ENCODE measurements at places on chromosomes 16 and 17. TPM values are rescaled to one million over a fixed set of nuclear protein-coding genes. Genes with fewer than 3 reads are reported as not detected.

DNA sequence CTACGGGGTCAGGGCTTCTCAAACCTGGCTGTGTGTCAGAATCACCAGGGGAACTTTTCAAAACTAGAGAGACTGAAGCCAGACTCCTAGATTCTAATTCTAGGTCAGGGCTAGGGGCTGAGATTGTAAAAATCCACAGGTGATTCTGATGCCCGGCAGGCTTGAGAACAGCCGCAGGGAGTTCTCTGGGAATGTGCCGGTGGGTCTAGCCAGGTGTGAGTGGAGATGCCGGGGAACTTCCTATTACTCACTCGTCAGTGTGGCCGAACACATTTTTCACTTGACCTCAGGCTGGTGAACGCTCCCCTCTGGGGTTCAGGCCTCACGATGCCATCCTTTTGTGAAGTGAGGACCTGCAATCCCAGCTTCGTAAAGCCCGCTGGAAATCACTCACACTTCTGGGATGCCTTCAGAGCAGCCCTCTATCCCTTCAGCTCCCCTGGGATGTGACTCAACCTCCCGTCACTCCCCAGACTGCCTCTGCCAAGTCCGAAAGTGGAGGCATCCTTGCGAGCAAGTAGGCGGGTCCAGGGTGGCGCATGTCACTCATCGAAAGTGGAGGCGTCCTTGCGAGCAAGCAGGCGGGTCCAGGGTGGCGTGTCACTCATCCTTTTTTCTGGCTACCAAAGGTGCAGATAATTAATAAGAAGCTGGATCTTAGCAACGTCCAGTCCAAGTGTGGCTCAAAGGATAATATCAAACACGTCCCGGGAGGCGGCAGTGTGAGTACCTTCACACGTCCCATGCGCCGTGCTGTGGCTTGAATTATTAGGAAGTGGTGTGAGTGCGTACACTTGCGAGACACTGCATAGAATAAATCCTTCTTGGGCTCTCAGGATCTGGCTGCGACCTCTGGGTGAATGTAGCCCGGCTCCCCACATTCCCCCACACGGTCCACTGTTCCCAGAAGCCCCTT lies 10.9 kb downstream of the STH start:
- no peak for DNase-seq

- DNase-seq, result no peak
Measured at GRCh38 chr17:6374761-6375312, 60.1 kb downstream of the AIPL1 start.

DNA sequence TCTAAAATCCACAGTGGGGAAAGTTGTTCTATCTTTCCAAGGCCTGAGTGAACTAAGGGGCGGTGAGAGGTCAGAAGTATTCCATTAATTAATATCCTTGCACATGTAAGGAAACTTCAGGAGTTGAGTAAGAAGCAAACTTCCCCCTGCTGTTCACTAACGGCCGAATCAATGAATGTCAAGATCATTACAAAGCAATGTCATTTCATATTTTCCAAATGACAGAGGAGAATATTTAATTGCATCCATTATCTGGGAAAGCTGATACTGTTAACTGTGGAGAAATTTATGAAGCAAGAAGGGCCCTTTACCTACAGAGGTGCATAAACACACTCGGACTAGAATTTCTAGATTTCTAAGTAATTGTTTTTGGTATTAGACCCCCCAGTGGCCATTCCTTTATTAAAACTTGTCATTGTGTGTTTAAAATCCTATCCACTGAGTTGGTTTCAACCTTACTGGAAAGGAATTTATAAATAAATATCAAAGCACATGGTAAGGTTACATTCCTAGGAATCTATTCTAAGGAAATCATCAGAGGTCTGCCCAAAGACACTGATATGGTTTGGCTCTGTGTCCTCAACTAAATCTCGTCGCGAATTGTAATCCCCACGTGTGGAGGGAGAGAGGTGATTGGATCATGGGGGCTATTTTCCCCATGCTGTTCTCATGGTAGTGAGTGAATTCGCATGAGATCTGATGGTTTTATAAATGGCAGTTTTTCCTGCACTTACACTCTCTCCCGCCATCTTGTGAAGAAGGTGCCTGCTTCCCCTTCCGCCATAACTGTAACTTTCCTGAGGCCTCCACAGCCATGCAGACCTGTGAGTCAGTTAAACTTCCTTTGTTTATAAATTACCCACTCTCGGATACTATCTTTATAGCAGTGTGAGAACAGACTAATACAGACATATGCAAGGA lies 20.4 kb upstream of the SMURF2 start:
- no peak for DNase-seq

GRCh38 chr16:10362077-10362863 lies 23.6 kb upstream of the ATF7IP2 start:
- DNase-seq, result no peak

DNA sequence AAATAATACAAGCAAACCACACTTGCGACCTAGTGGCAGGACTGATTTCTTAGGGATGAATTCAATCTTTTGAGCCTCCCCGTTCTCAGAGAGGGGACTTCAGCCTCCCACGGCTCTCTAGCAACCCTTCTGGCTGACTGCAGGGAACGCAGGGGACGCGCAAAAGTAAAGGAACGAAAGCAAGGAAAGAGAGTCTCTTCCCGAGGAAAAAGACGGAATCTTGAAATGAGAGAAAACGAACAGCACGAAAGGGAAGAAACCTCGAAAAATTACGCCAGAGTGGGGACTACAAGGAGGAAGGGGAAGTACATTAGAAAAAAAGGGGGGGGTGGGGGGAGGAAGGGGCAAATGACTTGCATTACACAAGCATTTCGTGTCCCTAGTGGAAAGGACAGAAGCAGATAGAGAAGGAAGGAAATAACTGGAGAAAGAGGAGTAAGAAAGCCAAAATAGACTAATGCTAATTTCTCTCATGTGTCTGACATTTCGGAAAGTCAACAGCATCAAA lies 1.2 kb downstream of the GRB2 start:
- no peak for DNase-seq

GRCh38 chr17:73987845-73988509 lies 215.5 kb upstream of the RPL38 start:
- no peak for DNase-seq

GRCh38 chr16:11986521-11987057 lies 10.1 kb downstream of the SNX29 start:
- no peak for DNase-seq

- no peak for DNase-seq
Measured at GRCh38 chr17:69540356-69540755, 125.9 kb downstream of the MAP2K6 start.

GRCh38 chr16:13697568-13697967 lies 222.4 kb upstream of the ERCC4 start:
- DNase-seq, result no peak

DNA sequence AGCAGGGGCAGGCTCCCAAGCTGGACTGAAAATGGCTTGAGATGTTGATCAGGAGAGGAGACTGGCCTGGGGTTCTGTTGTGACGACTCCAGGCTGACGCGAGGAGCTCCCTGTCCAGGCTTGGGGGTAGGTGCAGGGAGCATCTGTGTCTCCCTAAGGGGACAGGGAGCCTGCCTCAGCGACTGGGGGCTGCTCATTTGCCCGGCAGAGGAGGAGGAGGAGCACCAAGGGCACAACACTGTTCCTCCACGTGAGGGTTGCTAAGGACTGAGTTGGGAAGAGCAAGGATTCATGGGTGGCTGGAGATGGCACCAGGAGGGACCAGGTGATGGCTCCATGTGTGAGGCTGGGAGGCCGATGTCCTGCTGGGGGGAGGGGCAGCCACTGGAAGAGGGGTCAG lies 53.3 kb downstream of the USP22 start:
- no peak for DNase-seq

GRCh38 chr17:412211-413015 lies 59.8 kb upstream of the RPH3AL start:
- DNase-seq, result peak; percentile 39

- peak; percentile 33 for DNase-seq
Measured at GRCh38 chr16:86343796-86344585, 166.3 kb upstream of the FOXF1 start.

DNA sequence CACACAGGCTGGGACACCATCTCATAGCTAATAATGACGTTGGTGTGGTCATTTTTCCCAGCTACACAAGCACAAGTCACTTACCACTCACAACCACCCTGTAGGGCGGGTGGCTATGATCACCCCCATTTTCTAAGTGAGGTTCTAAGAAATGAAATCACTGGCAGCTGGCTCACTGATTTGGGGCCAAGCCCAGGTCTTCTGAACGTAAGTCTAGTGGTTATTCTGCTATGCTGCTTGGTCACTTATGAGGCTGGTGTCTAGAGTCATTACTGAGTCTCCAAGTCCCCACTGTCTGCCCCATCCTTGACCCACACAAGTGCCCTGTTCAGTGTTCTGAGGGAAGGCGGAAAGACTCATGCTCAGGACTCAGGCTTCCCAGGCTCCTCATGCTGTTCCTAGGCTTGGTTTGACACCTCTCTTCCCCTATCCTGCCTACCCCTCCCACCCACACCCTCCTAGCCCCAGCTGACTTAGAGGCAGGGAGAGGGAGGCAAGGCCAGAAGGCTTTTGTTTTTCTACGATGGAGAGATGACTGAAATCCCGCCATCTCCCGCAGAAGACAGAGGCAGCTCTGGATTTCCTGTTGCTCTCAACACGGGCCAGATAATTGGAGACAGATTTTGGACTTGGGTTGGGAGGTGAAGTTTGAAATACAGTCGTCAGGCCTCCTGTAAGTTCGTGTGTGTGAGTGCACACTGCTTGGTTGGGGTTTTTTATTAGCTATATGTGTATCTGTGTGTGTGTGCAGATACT lies 32.2 kb downstream of the FZD2 start:
- DNase-seq, result no peak

DNA sequence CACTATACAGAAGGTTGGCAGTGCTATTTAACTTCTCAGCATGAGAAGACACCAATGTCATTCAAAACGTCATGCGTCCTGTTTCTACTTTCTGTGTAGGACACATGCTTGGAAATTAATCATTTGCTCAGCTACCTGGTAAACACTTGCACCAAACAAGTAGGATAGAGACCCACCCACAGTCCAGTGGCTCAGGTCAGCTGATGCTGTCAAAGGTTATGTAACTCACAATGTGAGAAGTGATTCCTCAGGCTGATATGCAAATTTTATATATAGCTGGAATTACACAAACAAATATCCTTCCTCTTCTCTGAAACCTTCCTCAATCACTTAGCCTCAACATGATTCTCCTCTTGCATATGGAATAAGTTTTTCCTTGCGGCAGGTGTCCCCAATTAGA lies 59.6 kb downstream of the ZZEF1 start:
- DNase-seq, result no peak

DNA sequence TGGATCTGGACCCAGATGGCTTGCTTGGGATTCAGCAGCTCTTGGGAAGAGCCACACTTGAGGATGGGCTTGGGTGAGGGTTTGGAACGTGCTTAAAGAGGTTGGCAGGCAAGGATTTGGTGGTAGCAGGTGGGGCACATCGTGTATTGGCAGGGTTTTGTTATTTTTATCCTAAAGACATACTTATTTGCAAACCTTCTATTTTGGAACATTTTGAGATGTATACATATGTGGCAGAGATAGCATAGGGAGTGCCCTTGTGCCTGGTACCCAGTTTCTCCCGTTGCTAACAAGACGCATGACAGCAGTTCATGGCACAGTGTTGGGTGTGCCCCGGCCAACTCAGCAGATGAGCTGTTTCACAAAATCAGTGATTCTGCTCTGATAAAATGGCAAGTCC lies 9.1 kb downstream of the BANP start:
- no peak for DNase-seq

DNA sequence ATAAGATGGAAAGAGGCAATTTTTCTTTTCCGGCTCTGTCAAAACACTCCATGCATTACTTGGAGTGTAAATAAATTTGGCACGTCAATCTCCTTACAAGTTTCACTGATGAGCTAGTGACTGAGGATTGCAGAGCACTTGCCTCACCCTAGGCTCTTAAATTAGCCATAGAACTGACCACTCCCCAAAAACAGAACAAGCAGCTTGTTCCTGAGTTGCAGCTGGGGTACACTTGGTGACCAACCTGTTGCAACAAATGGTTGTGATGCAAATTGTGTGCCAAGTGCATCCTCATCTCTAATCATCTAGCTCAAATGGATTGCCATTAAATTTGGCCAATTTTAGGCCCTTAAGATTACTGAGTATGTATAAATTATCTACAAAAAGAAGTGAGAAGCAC lies 67.0 kb downstream of the CACNG1 start:
- no peak for DNase-seq

GRCh38 chr16:59601452-59601851 lies 867.3 kb upstream of the GOT2 start:
- no peak for DNase-seq

- DNase-seq, result no peak
Measured at GRCh38 chr16:31333686-31334649, 21.0 kb upstream of the ITGAX start.

DNA sequence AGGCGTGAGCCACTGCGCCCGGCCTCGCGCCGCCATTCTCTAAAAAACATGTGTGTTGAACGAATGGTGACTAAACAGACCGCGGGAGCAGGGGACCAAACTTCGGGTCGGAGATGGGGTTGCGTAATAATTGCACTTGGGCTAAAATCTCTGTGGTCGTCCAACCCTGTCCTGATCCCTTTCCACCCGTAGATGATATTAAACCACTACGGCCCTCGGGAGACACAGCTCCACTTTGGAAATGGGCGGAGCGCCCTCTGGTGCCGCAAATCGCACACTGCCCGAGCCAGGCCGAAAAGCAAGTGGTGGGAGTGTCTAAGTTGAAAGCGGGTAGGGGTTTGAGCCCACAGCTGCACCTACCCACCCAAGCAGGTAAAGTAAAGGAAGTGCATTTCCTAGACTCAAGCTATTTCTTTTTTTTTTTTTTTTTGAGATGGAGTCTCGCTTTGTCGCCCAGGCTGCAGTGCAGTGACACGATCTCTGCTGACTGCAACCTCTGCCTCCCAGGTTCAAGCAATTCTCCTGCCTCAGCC lies 17.0 kb downstream of the CAVIN1 start:
- no peak for DNase-seq

DNA sequence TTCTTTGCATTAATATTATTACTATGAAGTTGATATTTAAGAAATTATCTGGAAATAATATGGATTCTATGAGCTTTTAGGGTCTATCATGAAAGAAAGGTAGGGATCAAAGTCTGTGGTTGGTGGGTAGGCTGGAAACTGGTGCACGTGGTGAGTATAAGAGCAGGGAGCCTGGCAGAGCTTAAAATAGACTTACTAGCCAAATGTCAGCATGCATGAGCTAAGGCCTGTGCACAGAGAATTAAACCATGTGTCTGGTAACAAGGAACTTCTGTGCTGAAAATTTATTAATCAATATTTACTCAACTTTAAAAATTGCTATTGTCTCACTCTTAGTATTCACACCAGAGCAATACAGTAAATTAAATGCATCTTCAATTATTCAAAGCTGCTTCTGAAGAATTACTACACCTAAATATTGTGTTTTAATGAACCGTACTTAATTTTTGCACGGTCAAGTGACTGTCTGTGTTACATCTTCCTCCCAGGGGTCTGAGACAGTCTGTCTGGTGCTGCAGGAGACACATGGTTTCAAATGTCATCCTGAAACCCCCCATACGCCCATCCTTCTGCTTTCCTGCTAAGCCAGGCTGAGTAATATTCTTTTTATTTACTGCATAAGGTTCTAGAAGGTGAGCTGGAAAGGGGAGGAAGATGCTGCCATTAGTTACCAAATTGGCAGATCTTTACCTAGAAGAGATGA lies 161.0 kb upstream of the NLRP1 start:
- DNase-seq, result no peak

Gene AANAT
- total RNA-seq, result not detected

Gene CTNS
- total RNA-seq, result 17.8 TPM

Gene CLEC18B
- total RNA-seq, result 1.6 TPM

Gene PARD6A
- total RNA-seq, result 2.5 TPM

Gene LPCAT2
- 17.4 TPM for total RNA-seq
